Suppressor macrophage (primary cell): ENCODE measurements at places on chromosomes 5 and 9.
A peak's percentile ranks its signal among the peaks of the same experiment; 100 is the strongest.

GRCh38 chr5:113295111-113295539 is 139.7 kb downstream of the TSSK1B start:
- no peak for DNase-seq

GRCh38 chr9:136187683-136188586 is 17.0 kb downstream of the LHX3 start:
- no peak for DNase-seq

- DNase-seq: no peak
These were observed 105.5 kb upstream of the PDE4D start for GRCh38 chr5:59999056-59999455.

DNA sequence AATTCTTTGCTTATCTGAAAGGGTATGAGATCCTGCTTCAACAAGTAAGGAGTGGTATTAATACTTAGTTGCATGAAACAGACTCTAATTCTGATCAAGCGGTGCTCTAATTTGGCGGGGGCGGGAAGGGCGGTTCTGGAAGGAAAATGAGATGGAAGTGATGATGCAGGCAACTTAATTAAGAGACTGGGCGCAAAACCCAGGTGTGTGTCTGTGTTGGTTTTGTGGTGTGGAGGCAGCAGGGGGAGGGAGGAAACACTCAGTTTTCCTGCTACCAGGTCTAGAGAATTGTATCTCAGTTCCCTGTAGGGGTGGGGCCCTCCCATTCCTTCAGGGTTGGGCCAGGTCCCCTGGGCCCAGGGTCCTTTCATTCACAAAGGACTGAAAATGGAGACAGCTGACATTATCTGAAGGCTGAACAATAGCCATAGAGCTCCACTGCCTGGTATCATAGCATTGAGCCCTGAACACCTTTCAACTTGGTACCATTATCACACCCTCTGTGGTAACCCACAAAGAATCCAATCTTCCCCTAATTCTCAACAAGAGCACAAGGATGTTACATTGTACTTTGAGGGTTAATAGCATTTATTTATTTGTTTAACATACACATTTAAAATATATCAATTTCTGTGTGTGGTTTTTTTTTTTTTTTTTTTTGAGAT is 17.2 kb upstream of the C5orf47 start:
- DNase-seq: no peak

DNA sequence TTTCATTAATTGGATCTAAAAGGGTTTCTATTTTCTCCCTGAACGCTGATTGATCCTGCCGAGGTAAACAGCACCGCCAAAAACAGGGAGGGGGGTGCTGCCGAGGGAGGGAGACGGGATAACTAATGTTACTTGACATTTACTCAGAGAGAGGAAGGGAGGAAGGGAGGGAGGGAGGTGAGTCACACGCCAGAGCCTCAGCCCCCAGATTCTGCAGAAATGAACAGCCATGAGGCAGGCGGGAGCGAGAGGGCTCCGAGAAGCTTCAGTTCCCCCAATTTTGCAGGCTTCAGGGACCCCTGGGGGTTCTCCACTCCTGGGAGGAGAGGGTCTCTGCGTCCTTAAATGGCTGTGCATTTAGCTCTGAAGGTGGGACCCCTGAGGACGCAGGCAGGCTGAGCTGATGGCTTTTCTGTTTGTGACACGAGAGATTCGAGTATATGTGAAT is 59.1 kb upstream of the IER5L start:
- DNase-seq: peak; percentile 43

DNA sequence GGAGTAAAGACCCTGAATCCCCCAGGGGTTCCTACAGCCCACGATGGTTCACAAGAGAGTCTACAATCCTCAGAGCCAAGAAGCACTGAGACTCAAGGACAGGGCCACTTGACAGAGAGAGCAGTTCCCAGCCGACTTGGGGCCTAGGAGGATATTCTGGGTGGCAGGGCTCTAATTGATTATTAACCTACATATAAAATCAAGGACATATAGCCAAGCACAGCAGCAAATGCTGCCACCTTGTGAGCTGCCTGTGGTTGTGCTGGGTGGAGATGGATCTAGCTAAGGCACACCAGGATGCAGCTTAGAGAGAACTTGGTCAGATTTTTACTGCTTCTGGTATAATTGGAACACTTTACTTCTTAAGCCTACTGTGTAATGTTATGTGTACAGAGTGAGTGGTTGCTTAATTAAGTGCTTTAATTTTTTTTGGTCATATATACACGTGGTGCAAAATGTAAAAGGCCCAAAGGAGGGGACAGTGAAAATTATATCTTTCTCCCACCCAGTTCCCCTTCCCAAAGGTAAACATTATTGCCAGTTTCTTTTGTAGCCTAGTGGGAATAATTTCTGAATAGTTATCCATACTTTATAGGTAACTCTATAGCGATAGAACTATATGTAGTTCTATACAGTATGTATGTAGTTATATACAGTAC is 78.8 kb downstream of the F2RL2 start:
- peak; percentile 76 for DNase-seq
